Stimulated activated CD8-positive, alpha-beta memory T cell treated with anti-CD3 and anti-CD28 coated beads, Interleukin-7, amount 100 ng/mL, for 48 hours (primary cell): ENCODE measurements at places on chromosomes 3 and 15.

GRCh38 chr15:39774688-39775267 is 7.9 kb downstream of the FSIP1 start:
- DNase-seq, result no peak

GRCh38 chr3:184731786-184732537 is 20.1 kb upstream of the MAGEF1 start:
- DNase-seq, result no peak

- no peak for DNase-seq
Measured at GRCh38 chr3:56928379-56929068, 126.8 kb upstream of the ARHGEF3 start.

DNA sequence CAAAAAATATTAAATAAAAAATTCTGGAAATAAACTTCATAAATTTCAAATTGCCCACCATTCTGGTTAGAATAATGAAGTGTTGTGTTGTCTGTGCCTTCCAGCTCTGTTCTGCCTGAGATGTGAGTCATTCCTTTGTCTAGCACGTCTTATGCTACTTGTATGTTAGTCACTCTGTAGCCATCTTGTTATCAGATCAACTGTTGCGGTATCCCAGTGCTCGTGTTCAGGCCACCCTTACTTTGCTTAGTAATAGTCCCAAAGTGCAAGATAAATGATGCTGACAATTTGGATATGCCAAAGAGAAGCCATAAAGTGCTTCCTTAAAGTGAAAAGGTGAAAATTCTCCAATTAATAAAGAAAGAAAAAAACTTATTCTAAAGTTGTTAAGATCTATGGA is 527.5 kb downstream of the NAALADL2 start:
- DNase-seq, result no peak

- no peak for DNase-seq
Measured at GRCh38 chr3:13075318-13075717, 2.1 kb upstream of the IQSEC1 start.

DNA sequence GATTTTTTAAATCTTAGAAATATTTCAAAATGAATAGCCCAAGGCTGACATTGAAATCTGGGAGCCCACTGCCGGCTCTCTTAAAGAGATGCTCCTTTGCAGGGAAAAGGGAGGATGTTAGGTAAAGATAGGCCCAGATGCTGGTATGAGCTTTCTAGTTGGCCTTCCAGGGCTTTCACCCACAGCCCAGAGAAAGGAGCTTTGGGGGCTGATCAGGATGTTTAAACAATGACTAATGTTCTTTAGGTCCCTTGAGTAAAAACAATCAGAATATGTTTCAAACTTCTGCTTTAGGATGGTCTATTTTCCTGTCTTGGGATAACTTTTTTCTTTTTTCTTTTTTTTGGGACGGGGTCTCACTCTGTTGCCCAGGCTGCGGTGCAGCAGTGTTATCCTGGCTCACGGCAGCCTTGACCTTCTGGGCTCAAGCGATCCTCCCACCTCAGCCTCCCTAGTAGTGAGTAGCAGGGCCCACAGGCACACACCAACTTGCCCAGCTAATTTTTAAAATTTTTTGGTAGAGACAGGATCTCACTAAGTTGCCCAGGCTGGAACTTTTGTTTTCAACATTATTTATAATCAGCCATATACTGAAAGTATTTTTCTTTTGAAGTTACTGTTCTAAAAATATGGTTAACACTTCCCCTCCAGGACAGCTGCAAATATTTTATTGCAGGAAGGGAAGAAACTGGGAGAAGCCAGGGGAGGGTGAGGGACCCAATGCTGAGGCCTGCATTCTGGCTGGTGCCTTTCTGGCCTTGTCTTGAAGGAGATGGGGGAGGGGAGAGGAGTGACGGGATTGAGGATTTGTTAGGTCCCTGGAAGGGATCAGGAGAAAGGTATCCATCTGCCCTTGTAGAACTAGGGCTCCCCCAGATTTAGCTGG is 70.1 kb downstream of the TRAK1 start:
- no peak for DNase-seq

DNA sequence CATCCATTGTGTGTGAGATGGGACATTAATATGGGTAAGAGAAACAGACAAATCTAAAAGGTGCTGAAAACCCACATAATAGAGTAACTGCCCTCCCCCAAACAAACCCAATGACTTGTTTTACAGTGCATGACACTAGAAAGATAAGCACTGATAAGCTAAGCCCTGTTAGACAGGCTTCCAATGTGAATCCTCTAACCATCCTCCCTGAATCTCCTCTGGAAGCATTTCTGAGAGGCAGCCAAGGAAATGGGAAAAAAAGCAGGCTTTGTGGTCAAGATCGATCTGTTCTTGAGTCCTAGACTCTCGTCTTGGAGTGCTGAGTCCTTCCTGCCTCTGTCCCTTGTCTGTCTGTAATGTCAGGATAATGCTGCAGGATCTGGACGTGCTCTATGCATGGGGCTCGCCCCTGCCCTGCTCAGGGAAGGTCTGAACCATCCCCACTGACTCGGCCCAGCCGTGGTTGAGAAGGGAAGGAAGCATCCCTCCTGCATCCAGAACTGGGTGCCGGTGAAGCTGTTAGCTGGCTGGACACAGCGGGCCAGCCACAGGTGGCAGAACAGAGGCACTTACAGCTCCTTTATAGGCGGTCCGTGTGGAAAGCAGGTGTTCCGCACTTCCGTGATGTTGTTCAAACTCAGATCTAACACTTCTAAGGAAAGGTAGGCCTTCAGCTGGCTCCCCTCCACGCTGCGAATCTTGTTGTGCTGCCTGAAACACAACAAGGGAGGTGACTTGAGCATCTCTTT is 84.1 kb downstream of the LRIG1 start:
- no peak for DNase-seq

DNA sequence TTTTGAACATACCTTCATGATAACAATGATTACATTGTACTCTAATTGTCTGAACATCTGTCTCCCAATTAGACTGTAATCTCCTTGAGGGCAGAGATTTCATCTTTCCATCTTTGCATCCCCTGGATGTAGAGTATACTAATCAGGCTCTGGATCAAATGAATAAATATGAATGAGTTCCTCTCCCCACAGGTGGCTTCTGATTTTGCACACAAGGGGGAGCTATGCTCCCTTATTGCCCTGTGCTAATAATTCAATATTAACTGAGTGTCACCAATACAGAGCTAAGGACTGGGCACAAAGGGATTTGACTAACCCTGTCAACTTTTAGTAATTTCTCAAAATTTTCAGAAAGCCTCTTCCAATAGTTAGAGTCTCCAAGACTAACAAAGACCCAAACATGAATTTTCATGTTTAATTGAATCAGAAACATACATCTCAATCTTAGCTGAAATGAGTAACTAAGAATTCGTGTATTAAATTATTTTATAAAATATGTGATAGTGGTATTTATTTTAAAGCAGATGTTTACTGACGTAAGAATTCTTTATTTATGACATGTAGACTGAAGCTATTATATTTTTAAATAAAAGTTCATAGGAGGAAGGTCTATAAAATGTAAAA is 3.0 kb downstream of the DUOXA1 start:
- no peak for DNase-seq

DNA sequence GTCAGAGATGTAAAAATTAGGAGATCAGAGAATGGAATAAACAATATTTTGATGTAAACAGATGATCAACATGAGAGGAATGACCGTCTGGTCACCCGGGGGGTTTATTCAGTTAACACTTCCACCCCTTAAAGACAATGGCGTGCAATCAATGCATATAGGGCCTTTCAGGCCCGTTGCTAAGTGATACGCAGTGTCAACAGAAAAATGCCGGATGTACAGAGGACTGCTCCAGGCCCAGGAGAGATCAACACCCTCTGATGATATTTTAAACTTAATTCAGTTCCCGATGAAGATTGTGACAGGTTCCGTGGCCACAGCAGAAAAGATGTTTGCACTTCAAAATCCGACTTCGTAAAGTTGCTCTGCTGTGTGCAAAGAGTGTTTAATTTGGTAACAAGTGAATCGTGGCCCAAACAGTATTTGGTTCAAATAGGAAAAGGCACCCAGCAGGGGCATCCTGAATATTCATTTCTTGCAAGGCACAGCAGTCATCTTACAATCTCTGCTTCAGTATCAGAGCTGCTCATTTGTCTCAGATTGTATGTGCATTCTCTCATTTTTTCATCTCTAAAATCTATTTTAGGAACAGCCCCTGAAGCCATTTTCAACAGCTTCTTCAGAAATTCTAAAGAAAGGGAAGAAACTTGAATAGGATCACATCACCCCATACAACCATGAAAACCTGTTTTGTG is 72.6 kb downstream of the FOXB1 start:
- DNase-seq, result no peak

GRCh38 chr3:116512281-116512680 is 67.0 kb upstream of the LSAMP start:
- DNase-seq, result no peak

- no peak for DNase-seq
Measured at GRCh38 chr3:154893813-154894212, 186.3 kb upstream of the MME start.

GRCh38 chr3:133747373-133747772 is 1.2 kb downstream of the TF start:
- no peak for DNase-seq

DNA sequence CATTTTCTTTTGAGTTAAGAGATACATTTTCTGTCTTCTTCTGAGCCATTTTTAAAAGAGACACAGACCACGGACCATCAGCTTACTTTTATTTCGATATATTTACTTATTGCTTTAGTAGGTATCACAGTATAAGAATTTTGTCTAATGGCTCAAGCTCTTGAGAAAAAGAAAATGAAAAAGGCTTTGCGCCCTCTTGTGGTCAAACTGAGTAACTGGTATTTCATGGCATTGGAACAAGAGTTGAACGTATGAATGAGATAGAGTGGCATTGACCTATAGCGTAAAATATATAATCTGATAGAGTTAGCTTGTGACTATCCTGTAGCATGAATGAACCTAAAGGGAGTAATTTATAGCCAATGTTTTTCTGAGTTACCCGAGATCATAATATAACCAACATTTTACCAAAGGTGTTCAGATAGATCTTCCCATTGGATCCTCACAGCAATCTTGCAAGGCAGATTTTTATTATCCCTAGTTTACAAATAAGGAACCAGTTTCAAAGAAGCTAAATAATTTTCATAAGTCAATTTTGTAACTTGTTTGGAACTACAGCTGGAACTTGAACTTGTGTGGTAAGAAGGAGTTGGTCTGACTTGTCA is 154.6 kb downstream of the POLR2M start:
- no peak for DNase-seq

DNA sequence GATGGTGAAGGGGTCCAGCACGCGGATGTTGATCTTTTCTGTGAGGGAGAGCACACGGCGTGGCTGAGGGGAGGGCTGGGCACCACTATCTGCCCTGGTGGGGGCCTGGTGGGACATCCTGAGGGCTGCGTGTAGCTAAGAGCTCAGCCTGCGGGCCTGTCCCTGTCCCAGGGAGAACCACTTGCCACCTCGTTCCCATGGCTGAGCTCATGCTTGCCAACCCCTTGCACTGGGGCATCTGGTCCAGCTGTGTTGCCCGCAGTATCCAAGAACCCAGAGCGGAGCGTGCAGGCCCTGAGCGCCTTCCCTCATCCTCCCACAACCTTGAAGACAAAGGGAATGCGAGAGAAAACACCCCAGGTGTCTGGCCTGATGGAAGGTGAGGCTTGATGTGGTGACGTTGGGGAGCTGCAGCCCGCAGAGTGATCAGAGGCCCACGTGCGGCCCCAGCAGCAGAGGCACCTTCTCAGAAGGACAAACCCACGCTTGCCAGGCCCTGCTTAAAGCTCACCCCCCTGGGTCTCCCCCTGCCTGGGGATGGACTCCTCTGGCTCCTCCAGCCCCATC is 28.9 kb downstream of the TKT start:
- DNase-seq, result no peak

GRCh38 chr3:56989169-56989976 is 71.1 kb upstream of the SPATA12 start:
- DNase-seq, result no peak

GRCh38 chr15:100341239-100341749 is 481 bp downstream of the ADAMTS17 start:
- DNase-seq, result no peak

DNA sequence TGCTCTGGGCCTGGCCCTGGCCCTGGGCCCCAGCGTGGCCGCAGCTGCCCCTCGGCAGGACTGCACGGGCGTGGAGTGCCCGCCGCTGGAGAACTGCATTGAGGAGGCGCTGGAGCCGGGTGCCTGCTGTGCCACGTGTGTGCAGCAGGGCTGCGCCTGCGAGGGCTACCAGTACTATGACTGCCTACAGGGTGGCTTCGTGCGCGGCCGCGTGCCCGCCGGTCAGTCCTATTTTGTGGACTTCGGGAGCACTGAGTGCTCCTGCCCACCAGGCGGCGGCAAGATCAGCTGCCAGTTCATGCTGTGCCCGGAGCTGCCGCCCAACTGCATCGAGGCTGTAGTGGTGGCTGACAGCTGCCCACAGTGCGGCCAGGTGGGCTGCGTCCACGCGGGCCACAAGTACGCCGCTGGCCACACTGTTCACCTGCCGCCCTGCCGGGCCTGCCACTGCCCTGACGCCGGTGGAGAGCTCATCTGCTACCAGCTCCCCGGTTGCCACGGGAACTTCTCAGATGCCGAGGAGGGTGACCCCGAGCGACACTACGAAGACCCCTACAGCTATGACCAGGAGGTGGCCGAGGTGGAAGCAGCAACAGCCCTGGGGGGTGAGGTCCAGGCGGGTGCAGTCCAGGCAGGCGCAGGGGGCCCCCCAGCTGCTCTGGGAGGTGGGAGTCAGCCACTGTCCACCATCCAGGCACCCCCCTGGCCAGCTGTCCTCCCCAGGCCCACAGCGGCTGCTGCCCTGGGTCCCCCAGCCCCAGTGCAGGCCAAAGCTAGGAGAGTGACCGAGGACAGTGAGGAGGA is 21.7 kb downstream of the FBLN2 start:
- DNase-seq, result no peak

- no peak for DNase-seq
Measured at GRCh38 chr3:79297245-79297960, 470.4 kb downstream of the ROBO1 start.

DNA sequence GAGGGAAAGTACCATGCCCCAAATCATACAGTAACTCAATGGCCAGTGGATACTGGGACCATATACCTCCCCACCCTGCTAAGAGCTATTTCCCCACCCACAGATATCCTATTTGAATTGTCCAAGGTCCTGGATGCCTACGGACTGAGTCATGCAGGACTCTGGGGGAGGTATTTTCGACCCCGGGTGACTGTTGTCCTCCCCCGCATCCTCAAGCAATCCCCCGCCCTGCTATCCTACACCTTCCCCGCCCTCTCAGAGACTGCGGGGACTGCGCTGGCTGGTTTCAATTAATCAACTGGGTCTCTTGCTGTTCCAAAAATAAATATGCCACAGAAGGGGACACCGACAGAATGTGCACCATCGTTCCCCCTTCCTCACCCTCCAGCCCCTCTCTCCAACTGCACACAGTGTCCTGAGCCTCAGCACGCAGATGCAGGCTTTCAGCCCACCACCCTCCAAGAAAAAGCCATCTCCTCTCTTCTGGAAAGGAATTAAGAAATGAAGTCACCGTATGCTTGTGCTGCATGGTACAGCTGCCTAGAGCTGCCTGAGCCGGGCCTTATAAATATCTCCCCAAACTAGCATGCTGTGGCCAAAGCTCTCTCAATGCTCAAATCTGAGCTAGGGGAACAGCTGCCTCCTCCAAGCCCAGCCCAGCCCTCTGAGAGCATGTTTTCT is 8.1 kb downstream of the CAV3 start:
- no peak for DNase-seq

GRCh38 chr15:61227950-61228936 is 859 bp downstream of the RORA start:
- DNase-seq, result no peak

- no peak for DNase-seq
Measured at GRCh38 chr3:135226057-135226456, 431.0 kb downstream of the EPHB1 start.
